ENCODE measurements at places on chromosomes 5 and 9.

DNA sequence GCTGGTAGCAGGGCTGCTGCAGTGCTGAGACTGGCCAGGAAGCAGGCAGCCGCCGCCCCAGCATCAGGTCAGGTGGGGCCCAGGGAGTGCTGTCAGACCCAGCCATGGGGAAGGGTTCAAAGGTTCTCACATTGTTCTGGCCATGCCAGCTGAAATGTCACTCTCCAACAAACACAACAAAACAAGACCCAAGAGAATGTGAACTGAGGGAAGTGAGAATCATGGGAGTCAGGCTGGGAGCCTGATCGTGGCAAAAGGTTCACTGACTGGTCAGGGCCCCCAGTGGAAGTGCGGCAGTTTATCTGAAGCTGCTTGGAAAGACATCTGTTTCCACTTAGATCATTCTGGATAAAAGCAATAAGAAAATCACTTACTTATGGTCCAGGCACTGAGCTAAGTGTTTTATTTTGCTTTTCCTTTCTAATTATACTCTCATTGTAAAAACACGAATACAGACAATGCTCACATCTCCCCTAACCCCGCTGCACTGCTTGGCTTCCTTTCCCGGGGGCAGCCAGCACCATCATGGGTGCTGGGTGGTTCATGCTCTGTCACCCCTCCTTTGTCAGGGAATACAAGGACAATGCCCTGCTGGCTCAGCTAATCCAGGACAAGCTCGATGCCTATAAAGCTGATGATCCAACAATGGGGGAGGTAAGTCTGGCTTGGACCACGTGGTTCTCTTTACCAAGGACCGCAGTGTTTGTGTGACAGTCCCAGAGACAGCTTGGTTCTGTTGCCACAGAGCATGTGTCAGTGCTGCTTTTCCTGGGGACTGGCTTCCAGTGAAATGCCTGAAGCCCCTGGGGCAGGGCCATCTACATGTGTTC lies 41.9 kb upstream of the CFAP157 start:
- DNase-seq: no peak

DNA sequence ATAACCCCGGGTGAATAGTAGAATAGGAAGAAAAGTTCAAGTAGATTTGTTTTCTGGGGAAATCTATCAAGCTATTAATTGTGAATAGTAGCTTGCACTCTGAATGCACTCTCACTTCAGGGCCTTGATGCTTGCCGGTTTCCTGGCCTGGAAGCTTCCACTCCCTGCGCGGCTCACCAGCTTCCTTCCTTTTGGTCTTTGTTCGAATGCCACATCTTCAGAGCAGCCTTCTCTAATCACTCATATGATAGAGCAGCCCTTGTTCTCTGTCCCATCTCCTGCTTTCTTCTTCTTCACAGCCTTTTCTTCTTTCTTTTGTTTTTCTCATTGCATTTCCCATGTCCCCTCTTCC lies 146.7 kb downstream of the MAST4 start:
- DNase-seq: no peak

- no peak for DNase-seq
Observed at GRCh38 chr5:141954194-141954593, 3.8 kb downstream of the PCDH12 start.

DNA sequence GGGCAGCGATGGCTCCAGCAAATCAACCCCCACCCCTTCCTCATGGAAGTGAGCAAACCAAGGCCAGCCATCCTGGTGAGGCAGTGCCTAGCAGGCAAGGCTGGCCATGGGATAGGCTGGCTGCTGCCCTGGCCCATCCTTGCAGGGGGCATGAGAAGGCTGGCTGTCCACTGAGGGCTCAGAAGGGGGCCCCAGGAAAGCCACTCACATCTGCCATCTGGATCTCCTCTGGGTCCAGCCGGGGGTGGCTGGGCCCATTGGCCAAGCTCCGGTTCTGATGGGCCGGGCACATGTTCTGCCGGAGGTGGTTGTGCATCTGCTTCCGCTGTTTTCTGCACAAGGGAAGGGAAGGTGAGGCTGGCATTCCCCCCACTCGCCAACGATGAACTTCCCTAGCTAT lies 57.1 kb downstream of the PSD2 start:
- DNase-seq: no peak

- DNase-seq: no peak
Observed at GRCh38 chr5:94748212-94748611, 129.7 kb downstream of the SLF1 start.

DNA sequence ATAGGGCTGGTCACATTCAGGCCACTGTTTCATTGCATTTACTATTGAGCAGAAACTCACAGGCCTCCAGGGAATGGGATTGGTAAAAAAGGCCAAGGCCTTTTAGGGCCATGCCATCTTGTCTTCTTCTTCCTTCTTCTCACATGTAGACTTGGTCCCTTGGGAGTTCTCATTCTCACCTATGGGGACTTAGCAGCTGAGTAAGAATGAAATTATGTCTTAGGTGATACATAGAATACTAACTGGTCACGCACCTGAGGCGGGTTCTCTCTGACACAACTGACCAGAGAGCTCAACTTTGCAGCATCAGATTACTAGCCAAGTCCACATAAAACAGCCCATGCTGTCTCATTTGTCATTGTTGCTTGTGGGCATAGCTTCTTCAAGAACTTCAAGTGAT lies 641.8 kb downstream of the EFNA5 start:
- DNase-seq: no peak

DNA sequence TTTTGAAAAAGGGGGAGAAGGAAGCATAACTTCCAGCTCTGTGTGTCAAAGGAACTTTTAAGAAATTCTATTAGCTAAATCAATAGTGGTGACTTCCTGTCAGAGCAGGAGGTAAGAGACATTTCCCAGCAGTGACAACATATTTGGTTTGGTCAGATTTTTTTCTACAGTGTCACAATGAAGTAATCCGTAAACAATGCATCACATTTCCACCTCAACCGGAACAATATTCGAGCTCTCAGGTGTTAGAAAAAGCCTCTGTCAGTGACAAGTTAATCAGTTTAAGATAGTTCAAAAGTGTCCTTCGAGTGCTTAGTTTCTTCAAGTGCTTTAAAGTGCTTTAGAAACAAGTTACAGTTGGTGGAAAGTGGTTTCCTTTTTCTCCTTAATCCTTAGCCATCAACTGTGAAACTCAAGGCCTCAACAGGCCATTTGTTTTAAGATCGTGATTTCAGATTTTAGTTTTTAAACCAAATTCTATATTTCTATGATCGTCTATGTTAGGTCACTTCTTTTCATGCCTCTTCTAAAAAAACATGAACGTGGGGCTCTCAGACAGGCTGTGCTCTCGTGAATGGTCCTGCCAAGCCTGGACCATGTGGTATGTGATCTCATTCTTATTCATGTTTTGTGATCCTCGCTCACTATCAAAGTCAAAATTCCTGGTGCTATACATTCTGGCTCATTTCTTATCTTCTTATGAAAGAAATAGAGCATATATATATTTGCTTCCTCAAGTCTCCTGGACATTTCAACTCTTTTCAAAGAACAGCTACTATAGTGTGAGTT lies 181.9 kb upstream of the HMHB1 start:
- DNase-seq: no peak

DNA sequence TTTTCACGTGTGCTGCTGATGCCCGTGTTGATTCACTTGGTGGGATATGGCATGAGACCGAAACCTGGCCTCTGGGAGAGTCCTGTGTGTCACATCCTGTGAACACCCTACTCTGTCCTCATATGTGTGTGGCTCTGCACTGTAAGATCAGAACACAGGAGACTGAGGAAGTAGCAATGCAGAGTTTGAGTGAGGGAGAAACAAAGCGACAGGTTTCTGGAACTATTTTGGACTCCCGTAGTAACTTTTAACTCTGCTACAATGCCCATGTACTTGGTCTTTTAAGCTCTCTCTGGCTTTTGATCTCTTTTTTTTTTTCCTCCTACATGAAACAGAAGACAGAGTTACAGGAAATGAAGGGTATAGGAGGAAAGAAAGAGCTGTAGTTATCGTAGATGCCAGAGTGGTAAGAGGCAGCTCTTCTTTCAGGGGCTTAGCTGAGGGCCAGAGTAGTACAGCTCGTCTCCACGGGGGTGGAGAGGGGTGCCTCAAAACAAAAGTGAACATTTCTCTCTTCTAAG lies 26.6 kb downstream of the GRAMD2B start:
- no peak for DNase-seq

DNA sequence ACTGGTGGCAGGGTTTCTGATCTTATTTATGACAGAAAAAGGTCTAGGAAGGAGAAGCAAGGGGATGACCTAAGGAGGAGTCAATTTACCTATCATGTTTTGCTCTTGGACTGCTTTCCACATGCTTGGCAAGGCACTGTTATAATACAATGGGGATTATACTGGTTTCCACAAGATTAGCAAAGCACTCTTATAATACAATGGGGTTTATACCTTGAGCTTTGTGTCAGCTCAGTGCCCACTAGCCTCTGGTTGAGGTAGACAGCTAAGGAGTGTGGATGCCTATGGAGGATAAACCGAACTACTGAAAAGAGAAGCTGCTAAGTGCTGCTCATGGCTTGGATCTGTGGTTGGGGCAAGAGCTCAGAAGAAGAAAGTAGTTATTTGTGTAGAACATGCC lies 68.7 kb downstream of the MRPS27 start:
- no peak for DNase-seq

- DNase-seq: no peak
Observed at GRCh38 chr5:170745481-170746071, 37.9 kb upstream of the GABRP start.

GRCh38 chr9:92942688-92943616 lies 4.4 kb upstream of the FGD3 start:
- DNase-seq: no peak

DNA sequence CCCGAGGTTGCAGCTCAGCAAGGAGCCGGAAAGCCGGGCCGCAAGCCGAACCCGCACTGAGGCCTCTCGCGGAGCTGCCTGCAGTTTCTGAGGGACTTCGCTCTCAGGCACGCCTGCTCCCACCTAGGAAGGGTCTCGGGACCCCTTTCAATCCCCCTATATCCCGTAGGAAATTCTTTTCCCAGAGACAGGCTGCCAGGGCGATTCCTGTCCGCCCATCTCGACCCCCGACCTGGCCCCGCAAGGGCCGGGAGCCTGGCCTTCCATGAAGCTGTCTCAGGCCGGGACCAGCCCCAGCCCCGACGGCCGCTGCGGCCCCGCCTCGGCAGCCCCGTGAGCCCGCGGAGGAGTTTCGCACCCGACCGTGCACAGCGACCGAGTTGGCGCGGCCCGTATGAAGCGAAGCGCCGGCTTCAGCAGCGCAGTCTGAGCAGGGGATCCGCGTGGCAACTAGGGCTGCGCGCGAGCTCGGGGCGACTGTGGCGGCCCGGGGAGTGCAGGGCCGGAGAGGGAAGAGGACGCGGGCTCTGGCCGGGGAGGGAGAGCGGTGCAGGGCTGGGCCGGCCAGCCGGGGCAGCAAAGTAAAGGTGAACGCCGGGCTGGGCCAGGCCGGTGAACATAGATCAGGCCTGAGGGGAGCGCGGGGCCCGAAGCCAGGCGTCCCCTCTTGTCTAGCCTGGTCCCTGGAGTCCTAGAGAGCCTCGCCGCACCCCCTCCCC lies 977 bp upstream of the PRDM12 start:
- DNase-seq: no peak

DNA sequence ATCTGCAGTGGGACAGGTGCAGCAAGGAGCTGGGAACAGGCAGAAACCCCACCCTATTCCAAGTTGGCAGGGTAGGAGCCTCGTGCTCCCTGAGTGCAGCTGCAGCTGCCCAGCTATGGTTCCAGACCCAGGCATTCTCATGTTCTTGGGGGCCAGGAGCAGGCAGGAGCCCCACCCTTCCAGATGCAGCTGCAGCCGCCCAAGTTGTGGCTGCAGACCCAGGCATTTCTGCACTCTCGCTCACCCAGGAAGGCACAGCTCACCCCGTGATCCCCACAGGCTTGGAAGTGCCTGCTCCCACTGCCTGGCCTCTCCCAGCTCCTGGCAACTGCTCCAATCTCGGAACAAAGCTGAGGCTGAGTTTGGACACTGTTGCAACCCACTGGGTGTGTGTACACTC lies 275.8 kb upstream of the ADRA1B start:
- no peak for DNase-seq

DNA sequence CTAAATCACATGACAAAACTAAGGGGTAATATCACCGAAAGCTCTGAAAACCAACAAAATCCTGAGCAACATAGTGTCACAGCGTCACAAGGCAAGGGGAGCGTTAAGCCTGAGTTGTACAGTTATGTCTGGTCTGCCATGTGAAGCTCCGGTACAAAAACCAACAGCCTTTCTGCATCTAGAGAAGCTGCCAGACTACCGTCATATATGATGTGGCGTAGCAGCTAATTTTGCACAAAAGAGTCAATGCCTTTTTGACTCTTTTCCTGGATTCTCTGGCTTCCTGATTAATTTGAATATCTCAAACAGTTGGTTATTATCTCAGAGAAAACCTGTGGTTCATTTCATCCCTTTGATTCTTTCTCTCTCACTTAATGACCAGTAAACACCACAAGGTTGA lies 16.0 kb upstream of the ATP10B start:
- no peak for DNase-seq

DNA sequence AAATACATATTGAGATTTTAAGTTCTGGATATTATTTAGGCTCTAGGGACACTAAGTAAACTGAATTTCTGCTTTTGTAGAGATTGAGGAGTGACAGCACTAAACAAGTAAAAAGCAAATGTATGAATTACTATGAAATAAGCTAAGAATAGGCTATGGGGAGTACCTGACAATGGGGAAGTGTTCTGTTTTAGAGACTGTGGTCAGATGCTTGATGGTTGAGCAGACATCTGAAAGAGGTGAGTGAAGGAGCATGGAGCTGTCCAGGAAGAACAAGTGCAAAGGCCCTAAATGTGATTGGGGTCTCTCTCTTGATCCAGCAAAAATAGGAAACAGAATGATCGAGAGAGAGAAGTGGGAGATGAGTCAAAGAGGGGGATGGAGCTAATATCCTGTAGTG lies 111.7 kb downstream of the JAKMIP2 start:
- no peak for DNase-seq

DNA sequence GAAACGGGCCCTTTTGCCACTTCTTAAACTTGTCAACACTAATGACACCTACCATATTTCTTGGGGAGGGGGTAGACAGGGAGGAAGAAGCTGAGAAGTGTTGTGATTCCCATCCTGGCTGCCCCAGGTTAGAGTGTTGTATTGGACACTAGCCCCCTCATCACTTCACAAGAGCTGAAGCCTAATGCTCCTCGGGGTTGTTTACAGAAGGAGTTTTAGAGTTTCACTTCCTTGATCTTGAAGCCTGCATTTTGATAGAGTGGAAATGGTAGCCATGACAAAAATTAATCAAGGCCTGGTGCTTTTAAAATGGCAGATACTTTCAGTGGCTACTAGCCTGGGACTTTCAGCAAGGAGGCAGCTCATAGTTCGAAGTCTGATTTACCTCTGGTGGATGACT lies 11.0 kb upstream of the FAM120AOS start:
- no peak for DNase-seq

- no peak for DNase-seq
Observed at GRCh38 chr5:63961125-63961597, 1.1 kb downstream of the HTR1A start.

- DNase-seq: no peak
Observed at GRCh38 chr5:159671886-159672285, 244.4 kb upstream of the ADRA1B start.

GRCh38 chr5:40619421-40619820 lies 60.3 kb upstream of the PTGER4 start:
- DNase-seq: no peak

Data from neuronal stem cell (in vitro differentiated cells).